ENCODE measurements at places on chromosomes 13 and 19.

GRCh38 chr13:99507054-99507453 lies 5.8 kb downstream of the TM9SF2 start:
- no peak for DNase-seq

DNA sequence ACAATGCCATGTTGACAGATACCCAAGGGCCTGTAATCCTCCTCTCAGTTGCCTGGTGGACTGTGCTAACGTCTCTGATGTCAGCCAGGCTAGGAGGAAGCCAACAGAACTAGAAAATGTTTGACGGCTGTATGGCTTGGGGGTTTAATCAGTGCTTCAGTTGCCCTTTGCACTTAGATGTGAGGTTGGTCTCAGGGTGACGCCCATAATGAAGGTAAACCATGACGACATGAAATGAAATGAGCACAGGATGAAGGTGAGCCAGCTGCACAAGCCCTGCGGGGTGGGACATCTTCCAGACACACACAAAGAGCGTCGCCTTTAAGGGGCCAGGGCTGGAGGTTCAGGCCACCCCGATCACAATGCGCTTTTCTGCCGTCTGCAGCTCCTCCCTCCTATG lies 127.2 kb downstream of the CRYL1 start:
- DNase-seq, result no peak

GRCh38 chr19:55080121-55080967 lies 4.7 kb downstream of the EPS8L1 start:
- DNase-seq, result peak; percentile 84

- no peak for DNase-seq
Measured at GRCh38 chr13:40624383-40624782, 42.1 kb downstream of the FOXO1 start.

DNA sequence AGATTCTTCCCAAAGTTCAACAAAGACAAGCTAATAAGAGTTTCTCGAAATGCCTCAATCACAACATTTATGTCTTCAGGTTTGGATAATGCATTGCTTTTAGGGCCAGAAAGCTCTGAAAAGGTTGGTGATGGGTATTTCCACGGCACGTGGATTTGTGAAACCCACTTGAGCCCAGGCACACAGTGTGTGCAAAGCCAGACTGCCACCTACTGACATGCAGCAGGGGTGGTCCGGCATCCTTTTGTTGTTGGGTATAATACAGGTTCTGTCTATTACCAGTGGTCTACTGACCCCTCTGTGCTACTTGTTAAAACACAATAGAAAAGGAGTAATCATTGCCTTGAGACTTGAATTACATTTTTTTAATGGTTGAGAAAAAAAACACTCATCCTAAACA lies 225.6 kb downstream of the RAP2A start:
- DNase-seq, result no peak

DNA sequence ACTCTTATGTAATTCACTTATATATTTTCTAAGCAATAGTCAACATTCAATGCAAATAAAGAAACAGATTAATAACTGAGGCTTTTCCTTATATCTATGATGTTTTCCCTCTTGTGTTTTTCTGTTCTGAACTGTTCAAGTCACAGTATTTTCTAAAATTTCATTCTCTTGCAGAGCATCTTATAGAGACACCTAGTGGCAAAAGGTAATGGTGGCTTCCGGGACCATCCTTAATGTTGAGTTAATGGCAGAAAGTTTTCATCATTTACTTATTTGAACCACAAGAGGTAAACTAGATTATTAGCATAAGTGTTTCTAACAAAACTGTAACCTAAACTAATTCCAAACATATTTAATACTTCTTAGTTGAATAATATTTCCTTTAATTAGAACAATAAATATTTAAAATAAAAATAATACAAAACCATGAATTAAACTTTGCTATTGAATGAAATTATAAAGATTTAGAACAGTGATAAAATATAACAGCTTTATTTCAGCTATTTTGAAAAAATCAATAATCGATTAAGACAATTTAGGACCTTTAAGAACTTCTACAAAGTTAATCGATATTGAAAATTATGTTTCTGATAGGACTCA lies 1.7 kb upstream of the SLITRK5 start:
- peak; percentile 54 for DNase-seq

DNA sequence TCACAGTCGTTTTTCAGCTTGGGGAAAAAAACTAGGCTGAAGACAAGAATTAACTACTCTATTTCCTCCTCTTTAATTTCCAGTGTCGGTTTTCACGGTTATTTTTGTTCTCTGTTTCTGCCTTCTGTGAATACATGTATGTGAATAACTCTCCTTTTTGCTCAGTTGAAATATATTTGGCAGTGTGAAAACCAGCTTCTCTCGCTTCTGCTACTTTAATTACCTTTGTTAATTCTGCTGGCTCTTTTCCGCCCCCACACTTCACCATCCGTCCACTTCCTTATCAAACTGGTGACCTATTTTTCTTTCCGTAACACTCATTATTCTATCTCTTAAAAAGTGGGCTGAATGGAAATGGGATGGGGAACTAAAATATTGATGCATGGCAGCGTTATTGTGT lies 126.4 kb downstream of the POU4F1 start:
- DNase-seq, result no peak

- DNase-seq, result no peak
Measured at GRCh38 chr13:33531484-33531883, 245.9 kb upstream of the STARD13 start.

GRCh38 chr13:23928985-23929384 lies 31.7 kb upstream of the C1QTNF9B start:
- no peak for DNase-seq

DNA sequence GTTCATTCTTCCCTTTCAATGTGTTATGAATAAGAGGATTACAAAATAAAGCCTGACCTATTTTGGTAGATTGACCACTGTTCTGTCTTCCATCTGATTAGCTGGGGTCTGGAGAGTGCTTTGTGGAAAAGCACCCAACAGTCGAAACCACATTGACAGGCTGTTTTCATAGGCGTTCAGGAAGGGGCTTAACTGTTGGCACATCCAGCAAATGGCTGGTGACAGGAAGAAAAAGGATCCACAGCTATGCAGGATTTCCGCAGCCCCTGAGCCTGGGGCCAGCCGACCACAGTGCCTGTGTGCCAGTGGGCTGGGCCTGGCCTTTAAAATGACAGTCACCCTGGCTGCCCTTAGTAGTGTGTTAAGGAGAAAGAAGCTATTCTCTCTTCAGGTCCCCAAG lies 113.3 kb downstream of the SIPA1L3 start:
- DNase-seq, result no peak

DNA sequence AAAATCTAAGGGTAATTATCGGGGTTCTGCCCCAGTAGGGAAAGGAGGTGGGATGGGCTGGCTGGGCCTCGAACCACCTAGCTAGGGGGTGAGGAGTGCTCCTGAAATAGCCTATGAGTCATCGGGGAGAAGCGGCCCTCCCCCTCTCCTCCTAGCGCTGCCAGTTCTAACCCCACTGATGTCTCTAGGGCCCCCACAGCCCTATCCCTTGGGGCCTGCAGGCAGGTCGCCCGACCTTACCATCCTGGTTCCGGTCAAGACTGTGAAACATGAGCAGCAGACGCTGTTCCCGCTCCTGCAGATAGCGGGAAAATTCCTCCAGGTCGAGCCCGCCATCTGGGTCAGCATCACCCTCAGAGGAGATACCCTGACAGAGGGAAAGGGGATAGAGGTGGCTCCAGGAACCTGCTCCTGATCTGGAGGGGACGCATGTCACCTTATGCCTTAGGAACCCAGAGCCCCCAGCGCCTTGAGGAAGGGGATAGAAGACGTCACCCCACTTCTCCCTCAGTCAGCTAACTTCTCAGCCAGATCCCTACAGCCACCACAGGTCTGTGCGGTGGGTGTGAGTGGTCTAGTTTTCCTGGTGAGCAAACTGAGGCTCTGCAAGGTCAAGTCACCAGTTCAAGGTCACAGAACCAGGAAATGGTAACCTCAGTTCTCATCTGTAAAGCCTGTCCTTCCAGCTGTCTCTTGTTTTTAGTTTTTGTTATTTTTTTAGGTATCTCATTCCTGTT lies 1.5 kb downstream of the SLC25A23 start:
- DNase-seq, result no peak

DNA sequence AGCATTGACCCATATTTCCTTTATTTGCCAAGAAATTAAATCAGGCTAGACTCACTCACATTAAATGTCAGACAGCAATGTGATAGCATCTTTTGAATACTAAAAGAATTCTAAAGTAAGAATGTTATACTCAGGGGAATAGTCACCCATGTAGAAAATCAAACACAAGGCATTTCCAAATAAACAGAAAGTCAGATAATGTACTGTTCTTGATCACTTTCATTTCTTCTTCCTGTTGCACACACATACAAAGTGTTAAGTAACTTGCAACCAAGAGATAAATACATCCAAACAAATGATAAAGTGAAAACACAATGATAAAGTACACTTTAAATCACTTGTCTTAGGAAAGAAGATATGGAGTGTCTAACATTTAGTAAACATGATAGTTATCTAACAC lies 1366.6 kb upstream of the MIR17HG start:
- no peak for DNase-seq

GRCh38 chr19:55175117-55175867 lies 4.8 kb downstream of the SYT5 start:
- peak; percentile 81 for DNase-seq

- no peak for DNase-seq
Measured at GRCh38 chr19:4198467-4199126, 16.1 kb downstream of the ANKRD24 start.

GRCh38 chr19:33434069-33434885 lies 60.8 kb downstream of the CEBPG start:
- no peak for DNase-seq

DNA sequence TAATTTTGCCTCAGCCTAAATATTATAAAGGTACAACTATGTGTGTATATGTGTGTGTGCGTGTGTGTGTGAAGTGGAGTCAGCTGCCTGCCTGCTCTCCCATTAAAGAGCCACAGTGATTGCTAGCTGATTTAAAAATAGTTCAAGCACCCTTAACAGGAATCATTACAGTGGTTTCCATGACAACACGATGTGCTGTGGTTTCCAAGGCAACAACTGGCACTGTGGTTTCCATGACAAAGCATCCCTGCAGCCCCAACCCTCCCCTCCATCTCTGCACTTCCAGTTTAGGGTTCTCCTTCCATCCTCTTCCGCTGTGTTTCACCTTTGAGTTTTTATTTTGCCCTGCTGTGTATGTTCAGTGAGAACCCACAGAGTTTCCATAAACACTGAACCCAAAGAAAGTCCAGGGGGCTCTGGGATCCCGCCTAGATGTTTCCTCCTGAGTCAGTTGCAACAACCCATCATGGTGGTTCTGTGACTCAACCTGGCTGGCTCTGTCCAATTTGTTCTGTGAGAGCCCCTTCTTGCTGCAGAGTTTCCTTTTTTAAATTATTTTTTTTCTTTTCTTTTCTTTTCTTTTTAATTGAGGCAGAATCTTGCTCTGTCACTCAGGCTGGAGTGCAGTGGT lies 7.1 kb upstream of the PNMA8A start:
- no peak for DNase-seq

DNA sequence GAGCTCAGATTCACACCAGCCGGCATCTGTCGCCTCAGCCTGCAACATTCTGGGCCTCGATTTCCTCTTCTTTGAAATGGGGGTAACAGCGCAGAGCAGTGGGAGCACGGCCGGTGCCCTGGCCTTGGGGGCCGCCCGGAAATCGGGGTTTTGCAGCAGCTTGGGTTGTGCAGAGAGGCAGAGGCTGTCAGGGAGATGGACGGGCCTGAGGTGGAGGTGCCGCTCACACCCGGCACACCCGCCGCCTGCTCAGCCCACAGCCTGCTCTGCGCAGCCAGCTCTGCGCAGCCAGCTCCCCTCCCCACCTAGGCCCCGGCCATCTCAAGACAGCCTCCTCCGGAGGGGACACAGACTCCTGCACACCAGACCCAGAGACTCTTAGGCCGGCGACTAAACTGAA lies 10.6 kb downstream of the KLF2 start:
- DNase-seq, result no peak

DNA sequence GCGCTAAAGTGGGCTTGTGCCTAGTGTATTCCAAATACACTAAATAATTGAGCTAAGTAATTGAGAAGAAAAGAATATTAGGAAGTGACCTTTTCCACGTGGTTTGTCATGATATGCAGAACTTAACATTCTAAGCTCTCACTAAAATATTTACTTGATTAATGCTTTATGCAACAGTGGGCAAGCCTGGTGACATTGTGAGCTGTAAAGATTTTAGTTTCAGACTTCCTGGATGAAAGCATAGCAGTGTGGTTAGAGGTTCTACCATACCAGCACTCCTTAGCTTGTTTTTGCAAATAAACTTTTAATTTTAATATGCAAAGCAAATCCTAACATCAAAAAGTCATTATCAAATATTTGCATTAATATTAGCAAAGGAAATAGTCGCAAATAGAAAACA lies 1065.1 kb upstream of the SPRY2 start:
- DNase-seq, result no peak

DNA sequence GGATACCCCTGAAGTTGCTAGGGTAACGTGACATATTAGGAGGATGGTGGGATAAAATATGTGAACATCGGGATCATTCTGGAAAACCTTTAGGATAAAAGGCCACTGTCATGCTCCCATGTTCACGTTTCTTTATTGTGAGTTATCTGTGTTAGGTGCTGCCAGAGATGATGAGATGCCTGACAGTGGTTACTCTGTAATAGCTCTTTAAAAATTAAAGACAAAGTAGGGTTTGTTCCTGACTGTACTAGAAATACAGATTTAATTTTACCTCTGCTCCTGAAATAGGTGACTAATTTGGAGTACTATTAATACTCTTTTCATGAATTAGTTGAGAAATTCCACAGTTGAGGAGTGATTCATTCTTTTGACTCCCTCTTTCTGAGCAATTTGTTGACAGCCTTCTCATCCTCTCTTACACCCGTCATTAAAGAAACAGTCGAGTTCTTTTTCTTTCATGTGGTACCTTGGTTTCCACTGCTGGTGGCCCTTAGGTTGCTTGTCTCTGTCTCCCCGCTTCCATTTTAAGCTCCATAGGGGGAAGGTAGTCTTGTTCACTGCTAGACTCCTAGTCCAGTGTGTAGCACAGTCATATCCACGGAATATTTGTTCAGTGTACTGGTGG lies 28.4 kb downstream of the SAE1 start:
- DNase-seq, result no peak
